Stimulated activated CD8-positive, alpha-beta memory T cell treated with anti-CD3 and anti-CD28 coated beads, Interleukin-4, amount 100 ng/mL, for 1 hour (primary cell): ENCODE measurements at places on chromosomes 3 and 15.

GRCh38 chr3:181707980-181708379 is 3.7 kb upstream of the SOX2 start:
- no peak for DNase-seq

DNA sequence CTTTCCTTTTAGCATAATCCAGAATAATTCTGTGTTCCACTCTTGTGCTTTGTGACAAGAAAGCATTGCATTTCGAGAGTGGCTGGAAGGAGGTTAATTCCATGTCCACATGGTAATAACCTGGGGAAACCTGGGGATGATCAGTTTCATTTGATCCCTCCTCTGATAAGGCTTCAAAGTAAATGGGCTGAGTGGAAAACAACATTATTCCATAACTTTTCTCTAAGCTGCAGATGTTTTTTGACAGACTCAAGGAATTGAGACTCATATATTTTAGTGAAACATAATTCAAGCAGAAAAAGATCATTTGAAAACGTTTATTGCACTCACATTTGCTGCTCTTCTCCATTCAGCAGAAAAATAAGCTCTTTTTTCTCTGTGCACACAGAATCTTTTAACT is 44.6 kb downstream of the ROBO2 start:
- DNase-seq: no peak

DNA sequence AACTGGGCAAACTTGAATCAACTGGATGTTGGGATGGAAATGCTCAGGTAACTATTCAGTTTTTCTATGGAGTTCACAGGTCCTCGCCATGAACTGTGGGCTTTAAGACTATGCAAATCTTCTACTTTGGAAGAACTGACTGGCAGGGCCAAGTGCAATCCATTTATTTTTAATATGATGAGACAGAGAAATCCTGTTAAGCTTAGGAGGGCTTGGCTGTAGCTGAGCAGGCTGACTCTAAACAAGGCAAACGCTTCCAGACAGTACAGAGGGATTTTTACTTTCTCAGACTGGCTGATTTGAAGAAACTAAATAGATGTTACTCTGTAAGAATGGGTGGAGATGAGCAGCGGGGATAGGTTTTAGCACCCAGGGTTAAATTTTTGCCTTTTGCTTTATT is 194.2 kb upstream of the ICE2 start:
- no peak for DNase-seq

DNA sequence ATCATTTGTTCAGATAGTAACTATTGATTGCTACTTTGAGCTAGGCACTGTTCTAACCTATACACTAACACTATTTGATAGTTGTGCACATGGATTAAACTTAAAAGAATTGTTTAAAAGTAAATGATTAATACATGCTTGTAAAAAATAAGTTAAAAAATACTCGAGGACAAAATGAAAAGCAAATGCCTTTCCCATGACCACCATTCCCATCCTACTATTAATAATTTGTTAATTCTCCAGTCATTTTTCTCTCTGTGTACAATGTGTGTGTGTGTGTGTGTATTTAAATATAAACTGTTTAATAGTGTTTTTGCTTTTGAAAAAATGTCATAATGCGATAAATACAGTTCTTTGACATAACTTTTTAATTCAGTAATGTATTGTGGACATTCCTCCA is 78.7 kb upstream of the KCNMB2 start:
- no peak for DNase-seq

DNA sequence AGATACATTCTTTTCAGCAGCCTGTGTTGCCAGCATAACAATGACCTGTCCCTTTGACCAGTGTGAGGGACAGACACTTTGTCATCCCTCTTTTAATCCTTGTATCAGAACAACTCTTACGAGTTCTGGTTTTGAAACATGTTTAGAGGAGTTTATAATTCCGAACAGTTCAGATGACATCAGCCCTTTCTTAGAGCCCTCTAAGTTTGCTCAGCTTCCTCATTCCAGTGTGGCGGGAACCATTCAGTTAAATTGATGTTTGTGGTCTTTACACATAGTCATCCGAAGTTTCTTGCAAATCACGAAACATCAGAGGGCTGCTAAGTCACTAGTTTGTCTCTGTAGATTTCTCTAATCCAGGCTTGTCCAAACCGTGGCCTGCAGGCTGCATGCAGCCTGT is 102.5 kb downstream of the AKAP13 start:
- DNase-seq: no peak

DNA sequence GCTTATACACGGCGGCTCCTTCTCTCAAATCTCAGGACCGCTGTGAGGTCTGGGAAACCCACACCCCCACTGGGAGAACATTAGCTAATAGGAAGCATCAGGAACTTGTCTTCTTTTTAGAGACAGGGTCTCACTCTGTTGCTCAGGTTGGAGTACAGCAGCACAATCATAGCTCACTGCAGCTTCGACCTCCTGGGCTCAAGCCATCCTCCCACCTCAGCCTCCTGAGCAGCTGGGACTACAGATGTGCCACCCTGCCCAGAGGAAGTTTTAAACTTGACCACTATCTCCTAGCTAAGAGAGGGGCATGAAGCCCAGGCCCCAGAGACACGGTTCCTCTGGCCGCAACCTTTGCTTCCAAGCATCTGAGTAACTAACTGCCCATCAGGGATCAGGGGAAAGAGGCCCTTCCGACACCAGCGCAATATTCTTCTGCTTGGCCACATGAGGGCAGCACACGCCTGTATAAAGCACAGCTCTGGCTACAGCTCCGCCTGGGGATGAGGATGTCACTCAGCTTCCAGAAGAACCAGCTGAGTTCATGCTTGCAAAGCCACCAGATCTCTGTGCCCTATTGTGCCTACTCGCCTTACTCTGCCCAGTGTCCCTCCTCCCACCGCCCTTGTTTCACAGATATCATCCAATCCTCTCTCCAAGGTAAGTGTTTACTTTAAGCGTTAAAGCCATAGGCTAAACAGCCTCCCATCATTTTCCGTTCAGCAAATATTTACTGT is 57.6 kb upstream of the SLC6A11 start:
- DNase-seq: no peak

DNA sequence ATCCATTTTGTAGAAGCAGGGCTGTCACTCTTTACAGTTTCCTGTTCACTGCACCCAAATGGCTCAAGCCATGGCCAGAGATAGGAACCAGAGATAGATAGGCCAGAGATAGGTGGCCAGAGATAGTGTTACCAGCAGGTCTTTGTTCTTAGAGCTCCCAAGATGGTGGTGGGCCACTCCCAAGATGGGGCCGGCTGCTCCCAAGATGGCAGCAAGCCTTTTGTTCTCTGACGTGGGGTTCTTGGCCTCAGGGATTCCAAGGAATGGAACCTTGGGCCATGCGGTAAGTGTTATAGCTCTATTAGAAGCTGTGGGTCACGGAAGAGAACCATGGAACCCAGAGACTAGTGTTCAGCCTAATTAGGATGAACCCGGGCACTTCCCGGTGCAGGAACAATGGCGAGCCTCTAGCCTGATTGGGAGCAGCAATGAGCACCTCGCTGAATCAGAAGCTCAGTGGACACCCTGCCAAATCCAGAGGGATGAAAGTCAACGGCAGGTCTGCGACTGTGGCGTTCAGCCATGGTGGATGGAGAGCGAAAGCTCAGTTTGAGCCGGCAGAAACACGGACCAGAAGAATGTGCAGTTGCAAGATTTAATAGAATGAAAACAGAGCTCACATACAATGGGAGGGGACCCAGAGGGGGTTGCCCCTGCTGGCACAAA is 45.0 kb upstream of the CD96 start:
- no peak for DNase-seq

GRCh38 chr3:189148081-189148507 is 23.7 kb upstream of the TPRG1 start:
- peak; percentile 22 for DNase-seq

- DNase-seq: no peak
These were observed 728.8 kb downstream of the NR2F2 start for GRCh38 chr15:97059281-97059680.

DNA sequence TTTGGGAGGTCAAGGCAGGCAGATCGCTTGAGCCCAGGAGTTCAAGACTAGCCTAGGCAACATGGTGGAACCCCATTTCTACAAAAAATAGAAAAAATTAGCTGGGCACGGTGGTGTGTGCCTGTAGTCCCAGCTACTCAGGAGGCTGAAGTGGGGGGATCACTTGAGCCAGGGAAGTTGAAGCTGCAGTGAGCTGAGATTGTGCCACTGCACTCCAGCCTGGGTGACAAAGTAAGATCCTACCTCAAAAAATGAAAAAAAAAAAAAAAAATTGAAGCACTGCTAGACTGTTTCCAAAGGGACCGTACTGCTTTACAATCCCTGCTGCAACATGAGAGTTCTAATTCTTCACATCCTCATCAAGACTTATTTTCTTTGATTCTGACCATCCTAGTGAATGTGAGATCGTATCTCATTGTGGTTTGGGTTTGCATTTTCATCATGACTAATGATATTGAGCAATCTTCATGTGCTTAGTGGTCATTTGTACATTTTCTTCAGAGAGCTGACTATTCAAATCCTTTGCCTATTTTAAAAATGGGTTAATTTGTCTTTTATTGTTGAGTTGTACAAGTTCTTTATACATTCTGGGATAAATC is 10.8 kb downstream of the CMTM8 start:
- no peak for DNase-seq

DNA sequence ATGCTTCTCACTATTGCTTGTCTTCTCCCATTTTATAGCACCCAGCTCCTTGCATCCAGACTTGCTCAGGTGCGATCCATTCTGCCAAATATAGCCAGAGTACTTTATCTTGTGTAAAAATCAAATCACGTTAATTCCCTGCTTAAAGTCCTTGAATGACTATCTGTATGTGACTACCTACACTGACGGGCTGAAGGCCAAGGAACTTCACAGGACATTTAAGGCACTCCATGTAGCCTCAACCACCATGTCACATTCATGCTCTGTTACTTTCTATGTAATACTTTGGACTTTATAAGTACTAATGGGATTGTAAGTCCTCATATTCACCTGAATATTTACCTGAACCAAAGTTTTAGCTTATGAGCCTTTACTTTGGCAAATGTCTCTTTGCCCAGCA is 489.9 kb downstream of the MECOM start:
- no peak for DNase-seq

- no peak for DNase-seq
These were observed 30.2 kb downstream of the ZNF710 start for GRCh38 chr15:90031231-90031791.

GRCh38 chr3:124557433-124558232 is 172.6 kb upstream of the UMPS start:
- DNase-seq: no peak

GRCh38 chr15:90871716-90872485 is 3.5 kb downstream of the FURIN start:
- DNase-seq: no peak

DNA sequence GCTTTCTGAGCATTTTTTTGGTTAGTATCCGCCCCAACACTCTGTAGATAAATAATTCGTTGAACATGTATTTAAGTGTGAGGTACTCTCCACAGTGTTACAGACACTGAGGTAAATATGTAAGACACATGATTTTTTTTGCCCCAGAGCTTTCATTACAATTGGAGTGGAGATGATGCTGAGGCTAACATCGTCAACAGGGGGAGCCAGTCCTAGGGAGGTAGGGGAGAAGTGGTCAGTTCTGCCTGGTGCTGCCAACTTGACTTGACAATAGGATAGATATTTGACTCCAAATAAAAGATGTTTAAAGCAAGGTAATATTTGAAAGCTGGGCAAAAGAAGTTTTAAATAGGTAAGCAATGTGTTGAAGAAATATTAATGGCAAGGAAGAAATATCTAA is 295.7 kb downstream of the UNC13C start:
- DNase-seq: no peak

DNA sequence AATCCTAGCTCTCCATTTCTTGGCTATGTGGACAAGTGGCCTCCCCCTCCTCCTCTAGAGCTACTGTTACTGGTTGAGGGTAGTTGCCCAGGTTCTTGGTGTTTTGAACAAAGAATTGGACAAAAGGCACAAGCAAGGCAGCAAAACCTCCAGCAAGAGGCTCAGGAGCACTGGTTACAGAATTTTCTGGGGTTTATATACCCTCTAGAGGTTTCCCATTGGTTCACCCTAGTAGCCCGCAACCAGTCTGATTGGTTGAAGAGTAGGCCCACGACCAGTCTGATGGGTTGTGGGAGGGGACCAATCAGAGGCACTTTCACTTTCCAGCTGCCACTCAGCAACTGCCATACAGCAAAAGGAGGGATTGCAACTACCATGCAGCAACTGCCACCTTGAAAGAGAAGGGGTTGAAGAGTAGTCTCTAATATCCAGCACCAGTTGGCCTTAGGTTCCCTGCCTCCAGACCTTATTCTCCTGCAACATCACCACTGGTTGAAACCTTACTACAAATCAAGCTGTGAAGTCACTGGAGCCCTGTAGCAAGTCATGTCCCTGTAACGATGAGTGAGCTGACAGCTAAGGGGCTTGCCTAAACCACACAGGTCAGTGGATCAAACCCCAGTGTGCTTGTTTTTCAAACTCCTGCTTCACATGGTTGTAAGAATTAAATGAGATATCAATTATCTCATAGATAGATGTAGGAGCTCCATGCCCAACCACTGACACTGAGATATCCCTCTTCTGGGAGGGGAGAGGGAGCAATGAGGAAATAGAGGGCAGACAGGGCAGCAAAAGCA is 2.9 kb upstream of the C15orf39 start:
- DNase-seq: no peak

DNA sequence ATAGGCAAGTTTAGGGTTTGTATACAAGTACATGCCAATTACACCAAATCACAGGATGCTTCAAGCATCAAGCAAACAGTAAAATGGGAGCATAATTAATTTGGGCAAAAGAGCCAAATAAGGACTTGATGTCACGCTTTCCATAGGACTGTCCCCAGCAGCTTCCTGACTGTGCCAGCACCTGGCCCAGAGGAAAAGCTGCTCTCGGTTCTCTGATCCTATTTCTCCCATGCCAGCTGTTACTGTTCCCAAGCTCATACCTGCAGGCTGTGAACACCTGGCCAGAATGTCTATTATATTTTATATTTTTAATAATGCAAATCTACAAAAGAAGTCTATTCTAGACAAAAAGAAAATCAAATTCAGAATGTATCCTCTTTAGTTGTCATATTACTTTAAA is 12.2 kb downstream of the ZXDC start:
- DNase-seq: no peak

DNA sequence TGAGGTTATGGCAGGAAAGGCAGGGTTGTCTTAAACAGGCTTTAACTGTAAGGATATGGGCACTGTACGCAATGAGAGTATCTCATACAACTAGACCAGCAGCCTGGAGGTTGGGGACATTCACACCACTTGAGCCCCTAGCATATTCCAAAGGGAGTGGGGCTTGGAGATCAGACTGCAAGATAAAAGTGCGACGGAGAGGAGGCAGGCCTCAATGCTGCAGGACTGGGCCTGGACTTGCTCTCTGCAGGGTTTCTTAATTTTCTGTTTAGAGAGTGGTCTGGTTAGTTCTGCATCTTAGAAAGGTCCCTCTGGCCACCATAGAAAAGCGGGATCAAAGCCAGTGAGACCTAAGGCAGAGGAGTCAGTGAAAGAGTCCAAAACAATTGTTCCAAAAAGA is 357.7 kb upstream of the NR2F2 start:
- no peak for DNase-seq

DNA sequence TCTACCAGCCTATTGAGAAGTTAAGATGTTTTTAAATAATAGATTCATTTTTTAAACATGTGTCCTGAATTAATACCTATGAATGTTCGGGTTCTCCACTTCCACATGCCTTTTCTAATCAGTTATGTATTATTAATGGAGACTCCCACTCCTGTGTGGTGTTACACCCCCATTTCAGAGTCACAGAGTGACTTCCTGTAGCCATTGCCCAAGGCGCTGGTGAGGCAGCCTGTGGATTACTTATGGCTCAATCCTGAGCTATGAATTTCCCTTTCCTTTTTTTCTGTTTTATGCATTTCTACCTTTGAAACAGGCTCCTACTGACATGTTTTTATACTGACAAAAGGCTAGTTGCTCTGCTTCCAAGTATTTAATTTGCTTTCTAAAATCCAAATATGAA is 162.3 kb downstream of the GABRG3 start:
- no peak for DNase-seq
